Activated T-helper 1 cell treated with Interleukin-2 at 50 U/mL for 16 hours (primary cell): ENCODE measurements at places on chromosomes 3 and 15.

DNA sequence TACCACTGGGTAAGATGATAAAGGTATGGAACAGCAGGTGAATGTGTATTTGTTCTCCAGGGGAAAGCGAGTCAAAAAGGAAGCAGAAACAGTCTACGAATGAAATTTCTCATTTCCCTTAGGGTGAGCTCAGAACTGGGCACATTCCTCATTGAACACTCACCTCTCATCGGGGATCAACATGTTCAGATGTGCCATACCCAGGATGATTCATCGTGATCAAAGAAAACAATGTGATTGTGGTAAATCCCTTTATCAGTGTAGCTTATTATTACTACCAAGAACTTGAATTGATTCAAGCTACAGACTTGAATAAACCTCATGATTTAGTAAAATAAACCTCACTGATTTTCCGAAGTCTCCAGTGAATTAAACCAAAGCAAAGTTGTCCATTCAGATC is 72.1 kb downstream of the GJD2 start:
- DNase-seq: no peak

- DNase-seq: no peak
Observed at GRCh38 chr3:186004209-186004608, 66.4 kb upstream of the TRA2B start.

DNA sequence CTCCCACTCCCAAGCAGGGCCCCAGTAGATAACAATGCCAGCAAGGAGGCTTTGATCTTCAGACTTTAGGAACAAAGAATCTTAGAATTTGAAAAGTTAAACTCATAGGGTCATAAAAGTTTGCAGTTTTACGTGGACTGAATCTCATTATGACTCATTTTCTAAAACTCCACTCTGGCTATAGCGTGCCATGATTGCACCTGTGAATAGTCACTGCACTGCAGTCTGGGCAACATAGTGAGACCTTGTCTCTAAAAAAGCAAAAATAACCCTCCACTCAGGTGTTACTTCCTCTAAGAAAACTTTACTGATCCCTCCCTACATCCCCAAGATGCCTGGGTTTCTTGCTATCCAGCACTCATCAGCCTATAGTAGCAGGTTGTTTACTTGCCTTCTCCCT is 104.5 kb downstream of the IL20RB start:
- DNase-seq: no peak

GRCh38 chr15:42504631-42505030 is 9.2 kb downstream of the SNAP23 start:
- DNase-seq: no peak

DNA sequence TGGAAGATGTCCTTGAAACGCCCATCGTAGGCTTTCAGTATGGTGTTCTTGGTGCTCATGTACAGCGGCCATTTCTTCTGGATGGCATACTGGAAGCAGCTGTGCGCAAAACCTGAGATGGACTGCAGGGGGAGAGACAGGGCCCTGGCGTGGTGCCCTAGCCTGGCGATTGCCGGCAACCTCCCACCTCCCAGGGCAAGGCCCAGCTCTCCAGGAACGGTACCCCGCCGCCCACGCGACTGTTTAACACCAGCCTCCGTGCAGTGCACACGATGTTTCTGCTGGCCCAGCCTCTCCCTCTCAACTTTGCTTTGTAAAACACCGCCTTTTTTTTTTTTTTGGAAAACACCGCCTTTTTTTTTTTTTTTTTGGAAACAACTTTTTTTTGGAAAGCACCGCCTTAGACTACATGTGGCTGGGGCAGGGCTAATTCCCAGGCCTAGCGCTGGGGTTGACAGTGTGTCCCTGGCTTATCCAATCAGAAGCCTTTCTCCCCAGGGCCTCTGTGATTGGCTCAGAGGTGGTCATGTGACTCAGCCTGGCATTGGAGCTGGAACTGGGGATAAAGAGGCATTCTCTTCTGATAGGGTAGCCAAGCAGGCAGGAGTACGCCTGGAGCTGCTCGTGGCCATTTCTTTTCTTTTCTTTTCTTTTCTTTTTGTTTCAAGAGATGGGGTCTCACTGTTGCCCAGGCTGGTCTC is 14.7 kb downstream of the IDH2 start:
- DNase-seq: no peak

DNA sequence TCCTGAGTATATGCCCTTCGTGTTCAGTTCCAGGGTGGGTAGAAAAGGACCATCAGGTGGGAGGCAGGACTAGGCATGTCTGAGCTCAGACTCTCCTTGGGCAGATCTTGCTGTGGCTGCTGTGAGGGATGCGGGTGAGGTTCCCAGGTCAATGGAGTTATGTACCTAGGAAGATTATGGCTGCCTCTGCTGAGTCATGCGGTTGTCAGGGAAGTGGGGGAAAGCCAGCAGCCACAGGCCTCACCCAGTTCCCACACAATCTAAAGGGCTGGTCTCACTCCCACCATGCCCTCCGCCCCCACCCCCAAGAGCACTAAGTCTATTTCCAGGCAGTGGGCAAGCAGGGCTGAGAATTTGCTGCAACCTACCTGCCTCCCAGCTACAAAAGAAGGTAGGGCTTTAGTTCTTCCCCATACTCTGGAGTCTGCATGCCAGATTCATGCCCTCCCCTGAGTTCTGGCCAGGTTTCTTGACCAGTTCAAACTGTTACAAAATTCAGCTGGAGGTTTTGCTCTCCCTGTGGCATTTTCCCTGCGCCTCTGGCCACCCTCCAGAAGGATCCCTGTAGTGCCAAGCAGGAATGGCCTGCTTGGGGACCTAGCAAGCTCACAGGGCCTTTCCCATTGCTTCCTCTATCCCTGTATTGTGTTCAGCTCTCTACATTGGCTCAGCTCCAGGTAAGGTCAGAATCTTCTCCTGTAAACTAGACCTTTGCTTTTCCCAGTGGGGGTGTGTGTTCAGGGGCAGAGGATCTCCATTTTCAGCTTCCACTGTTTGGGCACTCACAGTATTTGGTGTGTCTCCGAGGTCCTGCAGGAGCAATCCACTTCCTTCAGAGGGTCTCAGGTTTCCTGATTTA is 12.7 kb upstream of the TMCO5A start:
- no peak for DNase-seq

GRCh38 chr3:191360620-191361019 is 30.3 kb upstream of the UTS2B start:
- DNase-seq: no peak

DNA sequence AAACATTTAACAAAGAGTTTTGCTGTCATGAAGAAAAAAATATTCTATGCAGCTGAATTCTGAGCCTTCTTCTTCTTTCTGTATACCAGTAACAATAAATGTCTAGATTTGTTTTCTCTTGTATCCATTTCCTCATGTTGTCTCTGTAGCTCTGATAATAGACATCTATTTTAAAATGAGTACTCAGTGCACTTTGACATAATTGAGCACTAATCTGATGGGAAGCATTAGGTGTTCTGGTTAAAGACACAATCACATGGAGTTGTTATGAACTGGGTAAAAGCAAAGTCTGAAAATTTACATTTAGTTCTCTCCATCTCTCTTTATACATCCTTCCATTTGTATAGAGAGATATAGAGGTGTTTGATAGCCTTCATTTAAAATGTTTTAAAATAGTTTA is 230.0 kb downstream of the BCHE start:
- DNase-seq: no peak

DNA sequence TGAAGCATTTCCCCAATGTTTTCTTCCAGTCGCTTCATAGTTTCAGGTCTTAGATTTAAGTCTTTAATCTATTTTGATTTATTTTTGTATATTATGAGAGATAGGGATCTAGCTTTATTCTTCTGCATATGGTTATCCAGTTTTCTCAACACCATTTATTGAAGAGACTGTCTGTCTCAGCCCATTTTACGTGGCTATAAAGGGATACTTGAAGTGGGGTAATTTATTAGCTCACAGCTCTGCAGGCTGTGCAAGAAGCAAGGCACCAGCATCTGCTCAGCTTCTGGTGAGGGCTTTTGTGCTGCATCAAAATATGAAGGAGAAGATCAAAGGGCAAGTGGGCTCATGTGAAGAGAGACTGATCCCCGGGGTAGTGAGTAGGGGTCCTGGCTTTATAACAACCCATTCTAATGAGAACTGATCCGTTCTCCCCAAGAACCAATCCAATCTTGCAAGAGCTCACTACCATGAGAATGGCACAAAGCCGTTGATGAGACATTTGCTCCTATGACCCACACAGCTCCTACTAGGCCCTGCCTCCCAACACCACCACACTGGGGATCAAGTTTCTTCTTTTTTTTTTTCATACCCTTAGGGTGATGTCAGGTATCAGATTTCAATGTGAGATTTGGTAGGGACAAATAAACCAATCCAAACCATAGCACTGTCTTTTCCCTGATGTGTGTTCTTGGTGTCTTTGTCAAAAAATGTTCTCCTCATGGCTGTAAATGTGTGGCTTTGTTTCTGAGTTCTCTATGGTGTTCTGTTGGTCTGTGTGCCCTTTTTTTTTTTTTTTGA is 63.2 kb downstream of the IQGAP1 start:
- DNase-seq: no peak

GRCh38 chr3:131147534-131147933 is 120.9 kb downstream of the NEK11 start:
- no peak for DNase-seq

DNA sequence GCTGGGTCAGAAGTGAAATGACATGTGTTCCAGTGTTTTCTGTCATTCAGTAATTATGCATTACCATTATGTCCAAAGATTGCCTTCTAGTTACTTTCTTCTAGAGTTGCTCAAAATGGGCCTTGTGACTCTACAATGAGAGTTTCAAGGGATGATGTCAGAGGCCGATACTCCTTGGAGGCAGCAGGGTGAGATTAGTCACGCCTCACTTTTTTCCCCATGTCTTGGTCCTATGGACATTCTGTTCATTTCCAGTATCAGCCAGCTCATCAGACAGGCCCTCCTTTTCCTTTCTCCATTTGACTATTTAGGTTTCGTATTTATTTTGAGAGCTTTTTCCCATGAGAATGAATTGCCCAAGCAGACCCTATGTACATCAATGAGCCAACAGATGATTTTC is 17.5 kb downstream of the VGLL3 start:
- no peak for DNase-seq

DNA sequence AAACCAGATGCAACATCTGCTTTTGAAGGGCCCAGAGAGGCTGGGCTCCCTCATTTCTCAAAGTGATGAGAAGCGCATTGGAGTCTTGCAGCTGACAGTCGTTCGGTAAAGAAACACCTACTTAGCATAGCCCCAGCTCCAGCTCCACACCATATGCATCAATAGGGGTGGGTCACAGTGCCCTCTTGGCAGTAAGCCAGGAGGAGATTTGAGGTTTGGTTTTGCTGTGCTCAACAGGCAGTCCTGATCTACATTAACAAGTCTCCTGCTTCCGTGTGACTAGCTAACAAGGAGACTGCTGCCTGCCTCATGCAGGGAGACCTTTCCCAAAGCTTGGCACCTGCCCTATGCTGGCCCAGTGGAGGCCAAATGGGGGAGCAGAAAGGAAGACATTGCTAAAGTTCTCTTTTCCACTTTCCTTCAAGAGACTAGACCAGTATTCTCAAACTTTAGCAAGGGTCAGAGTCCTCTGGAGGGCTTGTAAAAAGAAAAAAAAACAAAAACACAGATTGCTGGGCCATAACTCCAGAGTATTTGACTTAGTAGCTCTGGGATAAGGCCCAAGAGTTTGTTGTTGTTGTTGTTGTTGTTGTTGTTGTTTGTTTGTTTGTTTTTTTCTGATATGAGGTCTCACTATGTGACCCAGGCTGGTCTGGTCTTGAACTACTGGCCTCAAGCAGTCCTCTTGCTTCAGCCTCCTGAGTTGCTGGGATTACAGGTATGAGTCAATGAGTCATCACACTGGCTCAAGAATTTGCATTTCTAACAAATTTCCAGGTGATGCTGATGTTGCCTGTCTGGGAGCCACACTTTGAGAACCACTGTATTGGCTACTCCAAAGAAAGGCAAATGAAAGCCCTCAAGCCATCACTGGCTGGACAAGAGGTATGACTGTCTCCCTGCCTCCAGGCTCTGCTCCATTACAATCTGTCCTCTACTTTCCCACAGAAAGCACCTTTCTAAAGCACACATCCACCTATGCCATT is 294.9 kb downstream of the RORA start:
- no peak for DNase-seq

GRCh38 chr3:163261618-163262017 is 1765.0 kb downstream of the OTOL1 start:
- no peak for DNase-seq

DNA sequence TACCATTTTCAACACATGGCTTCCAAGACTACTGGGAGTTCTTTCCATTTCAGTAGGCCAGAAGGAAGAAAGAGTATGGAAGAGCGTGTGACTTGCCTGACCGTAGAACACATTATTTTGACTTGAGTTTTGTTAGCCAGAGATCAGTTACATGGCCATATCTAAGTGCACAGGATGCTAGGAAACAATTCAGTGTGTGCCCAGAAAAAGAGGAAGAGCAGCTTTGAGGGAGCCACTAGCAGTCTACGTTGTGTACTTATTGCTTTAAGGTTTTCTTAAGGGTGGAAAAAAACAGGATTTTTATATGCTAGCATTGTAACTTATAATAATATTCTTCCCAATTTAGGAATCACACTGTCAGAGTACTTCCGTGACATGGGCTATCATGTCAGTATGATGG is 44.1 kb upstream of the GRAMD1C start:
- no peak for DNase-seq

DNA sequence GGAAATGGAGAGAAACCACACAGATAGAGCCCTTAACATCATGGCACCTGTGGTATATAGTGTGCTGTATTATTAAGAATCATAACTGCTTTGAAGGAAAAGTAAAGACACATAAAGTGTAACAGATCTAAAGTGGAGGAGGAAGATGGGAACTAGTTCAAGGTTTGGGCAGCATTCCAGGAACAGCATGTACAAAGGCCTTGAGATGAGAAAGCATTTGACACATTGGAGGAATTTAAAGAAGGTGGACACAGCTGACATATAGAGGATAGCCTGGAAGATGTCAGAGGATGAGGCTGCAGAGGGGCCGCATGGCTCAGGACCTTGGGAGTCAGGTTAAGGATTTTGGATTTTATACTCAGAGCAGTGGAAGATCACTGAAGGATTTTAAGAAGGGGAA is 39.0 kb downstream of the LRTM1 start:
- no peak for DNase-seq

GRCh38 chr15:88274553-88275460 is 18.3 kb upstream of the NTRK3 start:
- DNase-seq: peak; percentile 12

GRCh38 chr3:189119950-189120349 is 51.8 kb upstream of the TPRG1 start:
- DNase-seq: no peak

DNA sequence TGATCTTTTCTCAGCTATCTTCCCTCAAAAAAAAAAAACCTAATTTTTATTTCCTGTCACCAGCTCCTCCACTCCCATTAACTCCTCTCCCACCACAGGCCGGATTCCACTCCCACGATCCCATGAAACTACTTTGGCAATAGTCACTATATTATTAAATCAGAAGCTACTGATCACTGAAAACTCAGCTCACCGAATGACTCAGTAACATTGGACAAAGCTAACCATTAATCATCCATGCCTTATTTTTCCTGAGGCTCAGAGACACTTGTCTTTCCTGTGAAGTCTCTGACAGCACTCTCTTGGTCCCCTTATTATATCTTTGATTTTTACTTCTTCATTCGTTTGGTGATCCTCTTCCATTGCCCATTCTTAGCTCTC is 260.2 kb downstream of the CGGBP1 start:
- no peak for DNase-seq

GRCh38 chr15:29437888-29438702 is 168.5 kb upstream of the NSMCE3 start:
- DNase-seq: no peak
